ENCODE measurements at places on chromosomes 1 and 21.

GRCh38 chr1:48930011-48930410 is 153.3 kb upstream of the BEND5 start:
- no peak for DNase-seq

- DNase-seq: no peak
These were observed 1.3 kb upstream of the ZBTB7B start for GRCh38 chr1:155001425-155001674.

- DNase-seq: no peak
These were observed 160.3 kb downstream of the TGFBR3 start for GRCh38 chr1:91725618-91725988.

- no peak for DNase-seq
These were observed 9.2 kb downstream of the SRSF4 start for GRCh38 chr1:29172415-29172939.

DNA sequence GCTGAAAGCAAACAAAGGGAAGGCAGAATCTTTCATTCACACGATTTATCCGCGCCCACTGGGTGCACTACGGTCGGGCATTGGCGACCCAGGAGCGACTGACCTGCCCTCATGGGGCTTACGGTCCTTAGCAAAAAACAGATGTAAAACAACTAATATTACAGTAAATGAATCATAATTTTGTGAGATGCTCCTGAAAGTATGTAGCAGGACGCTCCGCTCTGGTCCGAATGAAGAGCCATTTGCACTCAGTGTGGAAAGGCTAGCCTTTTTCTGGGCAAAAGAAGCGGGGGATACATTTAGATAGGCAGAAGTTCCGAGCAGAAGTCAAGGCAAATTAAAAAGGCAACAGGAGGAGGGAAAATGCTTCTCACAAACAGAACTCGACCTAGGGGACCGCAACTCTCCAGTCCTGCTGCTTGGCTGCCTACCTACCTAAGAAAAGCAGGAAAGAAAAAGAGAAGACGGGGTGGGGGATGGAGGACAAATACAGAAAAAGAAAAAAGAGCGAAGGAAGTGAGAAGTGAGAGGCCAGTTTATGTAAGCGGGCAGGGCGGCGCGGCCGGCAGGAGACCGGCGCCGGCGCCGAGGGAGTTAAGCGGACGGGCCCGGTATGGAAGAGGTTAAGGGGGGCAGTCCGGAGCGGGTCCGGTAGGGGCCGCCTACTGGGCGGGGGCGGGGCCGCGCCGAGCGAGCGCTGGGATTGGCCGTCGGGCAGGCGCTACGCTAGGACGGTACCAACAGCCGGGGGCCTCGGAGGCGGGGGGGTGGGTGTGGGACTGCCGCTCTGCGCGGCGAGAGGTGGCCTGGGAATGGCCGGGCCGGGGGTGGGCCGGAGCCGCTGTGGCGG is at the start of gene FAM20B:
Gene FAM20B (plus strand): TSS at position 770 of the 850 bp plus-strand sequence. CDS start 17,954 bp downstream, outside the sequence.
- peak; percentile 99 for DNase-seq

GRCh38 chr1:85174503-85174902 is 26.3 kb downstream of the SYDE2 start:
- no peak for DNase-seq

GRCh38 chr1:235545292-235545930 is 41.2 kb upstream of the B3GALNT2 start:
- no peak for DNase-seq

DNA sequence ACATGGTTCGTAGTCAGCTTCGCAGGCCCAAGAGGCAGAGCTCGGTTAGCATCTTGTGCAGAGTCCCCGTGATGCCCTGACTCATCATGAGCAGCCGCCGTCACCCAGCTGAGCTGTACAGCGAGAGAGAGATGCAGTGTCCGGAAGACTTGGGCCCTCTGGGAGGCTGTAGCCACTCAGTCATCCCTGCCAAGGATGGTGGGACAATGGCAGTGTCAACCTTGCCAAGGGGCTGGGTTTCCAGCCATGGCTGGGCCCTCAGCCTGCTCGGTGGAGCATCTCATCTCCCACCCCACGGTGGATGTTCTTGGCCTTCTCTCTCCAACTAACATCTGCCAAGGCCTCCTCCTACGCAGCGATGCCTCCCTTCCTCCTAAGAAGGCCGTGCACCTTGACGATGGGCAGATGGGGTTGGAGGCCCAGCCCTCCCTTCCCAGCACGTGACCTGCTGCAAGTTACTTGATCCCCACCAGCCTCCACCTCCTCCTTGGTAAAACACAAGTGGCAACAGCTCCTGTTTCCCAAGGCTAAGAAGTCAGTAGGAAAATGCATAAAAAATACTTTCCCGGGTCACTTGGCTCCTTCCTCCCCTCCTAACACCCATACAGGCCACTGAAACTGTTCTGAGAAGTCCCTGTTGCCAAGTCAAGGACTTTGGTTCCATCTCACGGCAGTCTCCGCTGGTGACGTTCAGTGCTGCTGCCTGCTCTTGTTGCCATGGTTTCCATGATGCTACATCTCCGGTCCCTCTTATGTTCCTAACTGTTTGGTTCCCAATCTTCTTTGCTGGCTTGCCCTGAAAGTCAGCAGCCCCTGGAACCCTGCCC is 384.7 kb upstream of the VAMP3 start:
- peak; percentile 20 for DNase-seq

- no peak for DNase-seq
These were observed 7.2 kb downstream of the VANGL1 start for GRCh38 chr1:115648717-115649691.

DNA sequence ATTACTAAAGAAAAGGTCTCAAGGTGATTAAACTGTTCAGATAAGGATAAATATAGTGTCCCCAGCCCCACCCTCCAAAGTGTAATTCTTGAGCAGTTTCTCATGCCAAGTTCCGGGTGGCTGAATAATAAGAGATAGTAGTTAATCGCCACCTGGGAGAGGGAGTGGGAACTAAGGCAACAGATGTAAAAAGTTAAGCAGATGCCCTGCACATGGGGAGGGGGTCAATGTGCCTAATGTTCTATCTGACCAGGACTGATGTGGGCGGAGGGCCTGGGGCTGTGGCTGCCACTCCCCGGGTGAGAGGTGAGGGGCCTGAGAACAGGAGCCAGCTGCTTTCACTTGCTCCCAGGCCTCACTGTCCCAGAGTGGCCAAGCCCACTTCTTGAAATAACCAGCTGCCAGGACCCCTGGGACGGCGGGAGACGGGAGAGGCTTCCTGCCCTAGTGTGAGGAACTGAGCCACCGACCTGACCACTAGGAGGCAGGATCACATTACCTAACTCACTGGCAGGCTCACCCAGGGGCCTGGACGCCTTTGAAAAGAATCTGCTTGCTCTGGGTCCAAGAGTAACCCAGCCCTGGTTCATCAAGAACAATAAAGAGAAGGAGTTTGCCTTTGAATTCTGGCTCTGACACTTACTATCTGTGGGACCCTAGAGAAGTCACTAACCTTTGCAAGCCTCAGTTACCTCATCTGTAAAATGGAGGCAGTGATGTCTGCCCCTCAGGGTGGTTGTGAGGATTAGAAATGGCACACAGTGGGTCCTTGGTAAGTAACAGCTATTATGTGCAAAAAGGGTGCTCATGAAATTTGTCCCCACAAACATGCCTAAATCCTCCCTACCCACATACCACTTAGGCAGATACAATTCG is 179.2 kb downstream of the ATG4C start:
- DNase-seq: peak; percentile 79

DNA sequence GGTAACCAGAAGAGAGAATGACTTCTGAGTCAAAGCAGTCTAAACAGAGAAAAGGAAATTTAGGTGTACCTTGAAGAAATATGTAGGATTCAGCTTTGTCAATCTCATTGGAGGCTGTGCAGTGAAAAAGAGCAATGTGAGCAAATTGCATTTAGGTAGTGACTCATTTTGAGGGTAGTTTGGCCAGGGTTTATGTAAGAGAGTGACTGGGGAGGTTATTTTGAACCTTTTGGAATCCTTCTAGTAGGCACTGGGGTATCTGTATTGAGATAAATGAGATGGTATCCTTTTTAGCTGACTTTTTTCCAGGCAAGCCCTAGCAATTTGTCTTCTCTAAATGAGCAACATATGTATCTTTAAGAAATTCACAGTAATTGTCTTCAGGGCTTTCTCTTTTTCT is 95.9 kb downstream of the DISP1 start:
- DNase-seq: no peak

DNA sequence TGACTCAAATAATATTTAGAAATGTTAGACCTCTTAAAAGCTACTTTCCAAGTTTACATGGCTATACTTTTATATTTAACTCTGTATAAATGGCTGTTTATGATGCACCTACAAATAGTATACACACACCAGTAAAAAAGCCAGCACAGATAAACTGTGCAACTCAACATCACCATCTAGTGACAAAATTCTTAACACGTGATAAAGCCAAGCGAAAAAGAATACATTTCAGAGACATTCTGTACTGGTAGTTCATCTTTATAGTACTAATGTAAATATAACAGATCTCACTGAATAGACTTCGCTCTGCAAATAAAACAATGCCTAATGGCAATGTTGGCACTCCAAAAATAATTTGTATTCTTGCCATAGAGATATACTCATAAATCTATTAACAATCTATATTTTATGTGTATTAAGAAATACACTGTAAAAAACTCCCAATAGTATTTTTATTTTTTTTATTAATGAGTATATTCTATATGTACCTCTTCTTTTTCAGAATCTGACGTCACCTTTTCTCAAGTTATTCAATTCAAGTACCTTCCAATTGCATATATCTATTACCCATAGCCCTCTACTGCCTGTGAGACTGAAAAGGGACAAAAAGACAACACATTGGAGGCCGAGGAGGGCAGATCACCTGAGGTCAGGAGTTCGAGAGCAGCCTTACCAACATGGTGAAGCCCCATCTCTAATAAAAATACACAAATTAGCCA is 100.2 kb downstream of the DPYD start:
- no peak for DNase-seq

GRCh38 chr1:208465786-208466590 is 221.8 kb upstream of the PLXNA2 start:
- DNase-seq: no peak

DNA sequence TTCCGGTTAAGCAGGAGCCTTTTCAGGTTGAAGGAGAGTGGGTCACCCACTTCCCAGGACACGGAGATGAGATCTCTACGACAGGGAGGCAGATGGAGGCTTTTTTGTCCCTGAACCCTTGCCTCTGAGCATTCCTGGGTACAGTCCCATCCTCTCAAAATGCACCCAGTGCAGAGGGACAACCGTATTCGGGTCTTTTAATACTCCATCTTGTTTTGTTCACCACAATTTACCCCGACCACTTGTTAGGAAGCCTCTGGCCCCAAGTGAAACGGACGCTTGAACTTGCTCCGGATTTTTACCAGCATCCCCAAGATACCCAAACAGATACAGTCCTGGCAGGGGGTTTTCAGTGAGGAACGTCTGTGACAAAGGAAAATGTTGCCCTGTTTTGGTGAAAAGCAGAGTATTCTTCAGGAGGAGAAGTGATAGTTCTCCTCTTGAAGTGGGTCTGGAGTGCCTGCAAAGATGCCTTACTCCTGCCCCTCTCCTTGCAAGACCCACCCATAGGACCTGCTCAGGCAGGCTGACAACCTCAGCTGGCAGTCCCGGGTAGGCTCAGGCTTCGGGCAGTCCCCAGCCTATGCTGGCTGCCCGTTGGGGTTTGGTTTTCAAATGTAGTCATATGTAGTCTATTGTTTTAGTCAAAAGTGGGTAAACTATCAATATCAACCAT is 669 bp upstream of the ARL8A start:
- DNase-seq: peak; percentile 34

- DNase-seq: peak; percentile 53
These were observed 41.8 kb downstream of the AJAP1 start for GRCh38 chr1:4696161-4696745.

Data from WERI-Rb-1 (cell line).